Sigmoid colon (tissue), 7 donors: ENCODE measurements at places on chromosomes 2 and 18. TPM values are rescaled to one million over a fixed set of nuclear protein-coding genes. Genes with fewer than 3 reads are reported as not detected.

Gene GPR55
- total RNA-seq = not detected

- no peak for DNase-seq
Measured at GRCh38 chr2:147094077-147094476, 750.8 kb upstream of the ACVR2A start.

Gene LYPD6B
- total RNA-seq = not detected

GRCh38 chr2:70807102-70807827 is 13.1 kb downstream of the CLEC4F start:
- no peak for DNase-seq

DNA sequence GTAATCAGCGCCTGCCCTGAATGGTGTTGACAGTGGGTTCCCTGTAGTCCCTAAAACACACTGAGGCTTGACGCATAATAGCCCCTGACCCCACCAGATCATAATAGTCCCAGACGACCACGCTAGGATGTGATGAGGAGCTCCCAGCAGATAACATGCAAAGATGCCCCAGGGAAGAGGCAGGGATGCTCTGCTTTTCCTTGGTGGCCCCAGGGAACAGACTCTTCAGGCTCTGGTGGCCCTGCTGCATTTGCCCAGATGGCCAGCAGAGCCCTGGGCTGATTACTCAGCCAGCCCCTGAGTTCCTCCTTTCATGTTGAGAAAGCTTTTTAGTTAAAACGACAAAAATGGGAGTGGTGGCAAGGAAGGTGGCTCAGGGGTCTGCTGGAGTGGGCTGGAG is 5.9 kb upstream of the NCKAP5 start:
- no peak for DNase-seq

- DNase-seq = no peak
Measured at GRCh38 chr18:3879114-3879835, 429.3 kb downstream of the TGIF1 start.

Gene RAB1A
- 88.1 TPM for total RNA-seq

Gene SGPP2
- 1.1 TPM for total RNA-seq

Gene EVX2
- total RNA-seq = 4.6 TPM

DNA sequence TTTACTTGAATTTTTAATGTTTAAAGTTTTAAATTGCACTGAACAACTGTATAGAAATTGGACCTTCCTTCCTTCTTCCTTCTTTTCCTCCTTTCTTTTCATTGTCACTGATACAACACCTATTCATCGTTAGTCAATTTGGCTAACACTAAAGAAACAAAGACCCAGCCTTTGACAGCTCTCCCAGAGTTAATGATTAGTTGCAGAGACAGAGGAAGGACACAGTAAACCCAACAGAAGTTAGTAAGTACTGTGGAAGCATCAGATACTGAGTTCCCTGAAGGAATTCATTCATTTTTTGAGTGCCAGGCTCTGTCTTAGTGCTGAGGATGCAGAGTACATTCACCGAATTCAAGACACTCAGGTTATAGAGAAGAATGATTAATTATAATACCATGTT is 77.9 kb upstream of the RAB27B start:
- DNase-seq = no peak

- no peak for DNase-seq
Measured at GRCh38 chr2:232666051-232666805, 30.9 kb upstream of the GIGYF2 start.

GRCh38 chr2:31088504-31089195 is 49.6 kb downstream of the GALNT14 start:
- no peak for DNase-seq

DNA sequence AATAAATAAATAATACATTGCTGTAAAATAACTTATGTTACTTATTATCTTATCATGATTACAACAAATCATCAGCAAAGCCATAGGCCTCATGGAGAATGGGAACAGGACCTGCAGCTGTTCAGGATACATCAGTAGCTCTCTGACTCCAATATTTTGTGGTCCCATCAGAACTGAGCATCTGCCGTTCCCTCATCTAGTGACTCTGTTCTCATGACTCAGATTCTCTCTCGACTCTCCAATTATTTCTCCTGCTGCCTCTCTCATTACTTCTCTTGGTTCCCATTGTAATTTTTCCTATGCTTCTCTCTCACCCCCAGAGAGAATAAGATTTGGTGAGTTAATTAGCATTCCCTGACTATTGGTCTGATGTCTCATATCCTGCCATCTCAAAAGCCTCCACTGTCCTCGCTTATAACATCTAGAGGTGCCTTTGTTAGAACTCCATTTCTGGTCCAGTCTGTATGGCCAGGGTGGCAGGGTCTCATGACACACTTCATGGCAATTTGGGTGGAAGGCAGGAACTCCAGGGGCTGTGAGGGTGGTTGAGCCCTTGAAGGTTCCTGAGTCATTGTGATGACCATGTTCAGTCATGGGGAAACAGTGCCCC is 78.0 kb upstream of the TANC1 start:
- DNase-seq = no peak

GRCh38 chr2:84102274-84102673 is 356.8 kb downstream of the SUCLG1 start:
- no peak for DNase-seq

DNA sequence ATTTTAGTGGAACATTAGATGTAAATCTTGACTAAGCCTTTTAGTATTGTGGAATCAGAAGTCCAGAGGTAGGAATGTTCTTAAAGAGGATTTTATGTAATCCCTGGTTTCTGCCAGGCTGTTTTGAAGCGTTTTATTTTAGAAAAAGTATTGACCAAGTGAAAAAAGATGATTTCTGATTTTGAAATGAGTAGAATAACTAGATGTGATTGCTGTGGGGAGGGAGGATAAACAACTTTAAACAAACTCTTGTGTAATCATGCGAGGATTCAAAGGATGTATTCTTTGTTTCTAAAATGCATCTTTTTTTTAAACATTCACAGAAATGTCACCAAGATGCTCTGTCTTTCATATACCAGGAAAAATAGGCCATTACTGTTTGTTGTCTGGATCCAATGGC is 53.9 kb downstream of the PHLPP1 start:
- DNase-seq = no peak

DNA sequence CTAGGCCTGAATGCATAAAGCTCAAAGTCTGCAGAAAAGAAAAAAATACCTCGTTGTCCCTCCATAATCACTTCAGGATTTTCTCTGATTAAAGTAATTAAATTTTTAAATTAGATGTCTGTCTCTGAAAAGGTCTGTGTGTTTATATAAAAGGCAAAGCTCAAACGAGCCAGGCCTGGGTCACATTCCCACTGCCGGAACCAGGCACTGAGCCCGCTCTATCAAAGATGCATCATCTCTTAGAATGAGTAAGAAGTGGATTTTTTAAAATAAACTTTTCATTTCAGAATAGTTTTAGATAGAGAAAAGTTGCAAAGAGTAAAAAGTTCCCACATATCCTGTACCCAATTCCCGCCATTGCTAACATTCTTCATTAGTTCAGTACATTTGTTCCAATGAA is 202.1 kb upstream of the KYNU start:
- no peak for DNase-seq

GRCh38 chr2:217555081-217555876 is 447.5 kb downstream of the TNS1 start:
- peak; percentile 73 for DNase-seq

GRCh38 chr2:173223871-173224270 is 130.8 kb upstream of the CDCA7 start:
- no peak for DNase-seq

DNA sequence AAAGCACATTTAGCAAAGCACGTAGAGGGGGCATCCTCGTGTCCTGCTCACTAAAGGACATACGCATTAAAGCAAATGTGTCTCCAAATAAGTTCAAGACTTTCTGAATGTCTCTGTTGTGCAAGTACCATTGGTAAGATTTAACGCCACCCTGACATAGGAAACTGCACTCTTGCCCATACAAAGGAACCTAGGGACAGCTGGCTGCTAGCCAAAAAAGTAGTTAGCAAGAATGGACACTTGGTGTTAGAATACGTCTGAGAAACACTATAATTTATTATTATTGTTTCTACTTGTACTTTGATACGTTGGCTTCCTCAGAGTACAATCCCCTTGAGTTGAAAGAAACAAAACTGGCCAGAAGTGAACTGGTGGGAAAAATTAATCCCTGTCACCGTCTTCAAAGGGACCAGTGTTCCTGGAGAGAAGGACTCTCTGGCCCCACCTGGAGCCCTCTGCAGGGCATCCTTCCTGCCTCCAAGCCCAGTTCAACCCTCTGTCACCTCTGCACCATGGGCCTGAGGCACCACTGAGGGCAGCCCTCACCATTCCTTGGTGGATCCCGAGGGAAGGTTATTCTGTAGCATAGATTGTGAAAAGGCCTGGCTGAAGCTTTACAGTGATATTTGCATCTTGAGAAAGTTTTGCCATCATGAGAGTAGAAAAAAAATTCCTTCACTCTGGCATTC is 51.4 kb upstream of the APCDD1 start:
- no peak for DNase-seq

Gene DSC1
- not detected for total RNA-seq

DNA sequence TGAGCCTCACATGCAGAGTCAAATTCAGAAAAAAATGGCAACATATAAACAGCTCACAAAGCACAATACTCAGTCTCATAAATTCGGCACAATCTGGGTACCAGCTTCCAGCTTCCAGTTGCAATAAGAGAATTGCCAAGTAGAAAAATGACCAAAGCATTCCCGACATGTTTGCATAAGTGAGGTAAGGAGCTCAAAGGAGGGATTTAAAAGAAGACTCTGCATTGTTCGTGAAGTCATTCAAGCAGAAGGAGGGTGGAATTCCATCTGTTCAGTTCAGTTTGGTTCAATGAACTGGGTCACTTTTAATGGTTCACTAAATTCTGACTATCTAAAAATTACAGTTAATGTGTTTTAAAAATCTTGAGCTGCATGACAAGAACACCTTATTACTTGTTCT is 106.7 kb upstream of the KLHL14 start:
- DNase-seq = no peak

- DNase-seq = no peak
Measured at GRCh38 chr18:69494841-69495240, 94.2 kb downstream of the DOK6 start.

DNA sequence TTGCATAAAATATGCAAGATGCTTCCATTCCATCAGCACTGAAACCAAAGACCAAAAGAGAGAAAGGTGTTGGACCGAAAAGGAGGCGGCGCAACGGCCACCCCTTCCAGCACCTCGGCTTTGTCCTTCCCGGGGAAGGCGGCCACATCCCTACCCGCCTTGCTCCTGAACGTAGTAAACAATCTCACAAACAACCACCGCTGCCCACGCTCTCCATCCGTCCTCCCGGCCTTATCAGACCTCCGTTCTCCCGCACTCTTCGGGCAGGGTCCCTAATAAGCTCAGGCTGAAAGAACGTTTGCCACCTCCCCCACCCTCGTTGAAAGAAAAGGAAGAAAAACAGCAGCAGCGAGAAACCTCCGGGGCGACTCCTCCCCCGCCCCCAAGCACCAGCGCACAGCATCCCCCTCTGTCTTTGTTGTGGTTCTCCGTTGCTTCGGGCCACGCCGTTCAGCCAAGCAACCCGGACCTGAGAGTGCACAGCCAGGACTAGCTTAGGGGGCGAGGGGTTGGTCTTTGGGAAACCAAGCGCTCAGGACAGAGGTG is 4.4 kb downstream of the EVX2 start:
- no peak for DNase-seq

Gene PRSS56
- not detected for total RNA-seq

Gene EPAS1
- total RNA-seq = 56.8 TPM

DNA sequence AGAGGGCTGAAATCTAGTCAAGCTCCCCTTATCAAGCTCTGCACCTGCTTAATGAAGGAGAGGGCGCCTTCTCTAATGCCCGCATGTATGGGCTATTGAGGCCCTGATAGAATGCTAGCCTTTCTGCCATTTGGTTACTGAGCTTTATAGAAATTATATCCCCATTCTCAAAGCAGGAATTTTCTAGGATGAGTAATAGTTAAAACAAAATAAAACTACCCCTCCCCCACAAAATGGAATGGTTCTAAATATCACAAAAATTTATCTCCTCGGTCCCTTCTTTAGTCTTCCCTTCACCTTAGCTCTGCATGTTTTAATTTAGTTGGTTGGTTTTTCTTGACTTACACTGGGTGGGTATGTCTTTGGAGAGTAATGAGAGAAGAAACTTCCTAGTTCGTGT is 37.7 kb downstream of the CD28 start:
- DNase-seq = no peak

Gene LRATD1
- 4.4 TPM for total RNA-seq

Gene STK36
- 79.5 TPM for total RNA-seq

DNA sequence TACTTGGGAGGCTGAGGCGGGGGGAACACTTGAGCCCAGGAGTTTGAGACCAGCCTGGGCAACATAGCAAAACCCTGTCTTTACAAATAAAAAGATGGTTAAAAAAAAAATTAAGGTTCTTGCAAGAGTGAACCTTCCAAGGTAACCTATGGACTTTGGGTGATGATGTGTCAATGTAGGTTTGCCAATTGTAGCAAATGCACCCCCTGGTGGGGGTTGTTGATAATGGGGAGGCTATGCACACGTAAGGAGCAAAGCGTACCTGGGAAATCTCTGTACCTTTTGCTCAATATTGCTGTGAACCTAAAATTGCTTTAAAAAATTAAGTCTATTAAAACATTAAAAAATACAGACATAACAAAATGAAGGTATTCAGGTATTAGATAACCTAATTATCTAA is 70.4 kb downstream of the CWC22 start:
- DNase-seq = no peak

- DNase-seq = no peak
Measured at GRCh38 chr2:177117755-177118154, 94.8 kb upstream of the HNRNPA3 start.

DNA sequence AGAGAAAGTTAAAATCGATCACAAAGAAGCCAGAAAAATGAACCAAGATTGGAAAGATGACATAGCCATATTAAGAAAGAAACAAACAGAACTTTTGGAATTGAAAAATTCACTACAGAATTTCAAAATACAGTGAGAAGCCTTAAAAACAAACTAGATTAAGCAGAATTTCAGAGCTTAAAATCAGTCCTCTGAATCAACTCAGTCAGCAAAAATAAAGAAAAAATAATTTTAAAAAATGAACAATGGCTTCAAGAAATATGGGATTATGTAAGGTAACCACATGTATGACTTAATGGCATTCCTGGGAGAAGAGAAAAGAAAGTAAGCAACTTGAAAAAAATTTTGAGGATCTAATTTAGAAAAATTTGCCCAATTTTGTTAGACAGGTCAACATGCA is 696.2 kb downstream of the TSN start:
- DNase-seq = no peak

Gene PROM2
- total RNA-seq = 1.5 TPM

- DNase-seq = no peak
Measured at GRCh38 chr18:60082790-60083189, 183.0 kb downstream of the PMAIP1 start.
